ENCODE measurements at places on chromosomes 16 and 17.

- DNase-seq = no peak
Measured at GRCh38 chr17:74987909-74988711, 678 bp downstream of the CDR2L start.

GRCh38 chr17:12505866-12506265 is 159.8 kb upstream of the MYOCD start:
- DNase-seq = no peak

GRCh38 chr17:15124746-15125145 is 140.4 kb downstream of the PMP22 start:
- DNase-seq = no peak

GRCh38 chr17:30513346-30513745 is 36.1 kb downstream of the GOSR1 start:
- DNase-seq = no peak

DNA sequence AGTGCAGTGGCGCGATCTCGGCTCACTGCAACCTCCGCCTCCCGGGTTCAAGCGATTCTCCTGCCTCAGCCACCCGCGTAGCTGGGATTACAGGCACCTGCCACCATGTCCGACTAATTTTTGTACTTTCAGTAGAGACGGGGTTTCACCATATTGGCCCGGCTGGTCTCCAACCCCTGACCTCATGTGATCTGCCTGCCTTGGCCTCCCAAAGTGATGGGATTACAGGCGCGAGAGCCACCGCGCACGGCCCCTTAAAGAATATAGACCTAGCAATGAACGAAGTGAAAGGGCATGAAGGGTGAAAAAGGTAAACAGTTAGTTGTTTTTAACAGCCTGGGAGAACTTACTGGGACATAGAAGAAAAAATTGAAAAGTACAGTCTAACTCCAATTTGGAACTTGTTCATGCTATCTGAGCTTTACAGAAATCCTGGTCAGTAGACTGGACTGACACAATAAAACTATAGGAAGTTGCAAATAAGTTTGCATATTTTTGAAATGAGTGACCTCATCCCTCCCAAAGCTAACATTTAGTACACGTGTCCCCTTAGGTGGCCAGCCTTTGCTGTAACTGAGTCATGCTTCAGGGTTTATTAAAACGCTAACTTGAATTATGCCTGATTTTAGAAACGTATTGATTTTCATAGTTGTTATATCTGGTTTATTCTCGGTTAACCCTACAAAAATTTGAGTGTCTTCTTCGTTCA is 1.8 kb downstream of the COG1 start:
- DNase-seq = no peak

GRCh38 chr17:12618557-12618956 is 47.1 kb upstream of the MYOCD start:
- DNase-seq = no peak

Data from stimulated activated CD8-positive, alpha-beta memory T cell treated with anti-CD3 and anti-CD28 coated beads, Interleukin-4, amount 100 ng/mL, for 1 hour (primary cell).